ENCODE measurements at places on chromosomes 5 and 9.

DNA sequence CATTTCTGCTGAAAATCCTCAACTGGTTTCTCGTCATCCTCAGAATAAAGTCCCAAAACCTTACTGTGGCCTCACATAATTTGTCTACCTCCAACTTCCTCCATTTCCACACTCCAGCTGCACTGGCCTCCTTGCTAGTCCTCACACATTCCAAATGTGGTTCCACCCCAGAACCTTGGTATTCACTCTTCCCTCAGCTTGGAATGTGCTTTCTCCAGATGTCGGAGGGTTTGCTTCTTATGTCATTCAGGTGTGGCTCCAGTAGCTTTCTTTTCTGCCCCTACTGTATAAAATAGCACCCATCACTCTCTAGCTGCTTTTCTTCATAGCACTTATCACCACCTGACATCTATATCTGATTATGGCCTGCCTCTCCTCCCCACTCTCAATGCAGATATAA is 102.5 kb upstream of the IFNK start:
- DNase-seq, result no peak

DNA sequence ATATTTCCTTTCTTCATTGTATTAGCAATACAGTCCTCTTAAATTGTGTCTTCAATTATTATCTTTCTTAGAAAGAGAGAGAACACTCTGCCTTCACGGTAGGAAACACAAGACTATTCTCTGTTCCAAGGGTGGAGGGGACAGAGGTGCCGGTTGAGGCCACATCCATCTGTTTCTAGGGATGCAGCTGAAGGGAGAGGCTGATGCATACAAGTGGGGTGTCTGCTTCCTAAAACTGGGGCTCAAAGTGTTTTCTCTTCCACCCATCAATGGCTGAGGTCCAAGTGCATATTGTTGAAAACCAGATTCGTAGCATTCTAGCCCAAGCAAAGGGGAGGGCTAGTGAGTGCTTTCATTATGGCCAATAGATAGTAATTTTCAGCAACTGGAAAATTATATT is 9.5 kb downstream of the IRX2 start:
- no peak for DNase-seq

DNA sequence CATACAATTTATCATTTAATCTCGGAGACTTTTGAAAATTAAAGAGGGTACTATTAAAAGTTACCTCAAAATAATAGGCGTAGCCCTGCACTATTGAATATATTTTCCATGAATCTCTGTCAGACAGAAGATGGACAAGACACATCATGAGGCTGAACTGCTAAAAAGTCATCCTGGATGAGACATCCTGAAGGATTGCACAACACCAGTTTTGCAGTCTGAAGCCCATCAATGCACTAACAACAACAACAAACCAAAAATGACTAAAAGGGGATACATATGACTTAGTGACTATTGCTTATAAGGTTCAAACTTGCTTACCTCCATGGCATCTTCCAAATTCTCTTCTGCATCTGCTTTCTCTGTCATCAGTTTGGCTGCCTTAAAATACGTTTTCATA is 15.7 kb downstream of the LMBRD2 start:
- no peak for DNase-seq

GRCh38 chr5:178383919-178384815 is 151.6 kb upstream of the PHYKPL start:
- no peak for DNase-seq

GRCh38 chr9:127608104-127608966 is 3.7 kb upstream of the STXBP1 start:
- DNase-seq, result peak; percentile 79

DNA sequence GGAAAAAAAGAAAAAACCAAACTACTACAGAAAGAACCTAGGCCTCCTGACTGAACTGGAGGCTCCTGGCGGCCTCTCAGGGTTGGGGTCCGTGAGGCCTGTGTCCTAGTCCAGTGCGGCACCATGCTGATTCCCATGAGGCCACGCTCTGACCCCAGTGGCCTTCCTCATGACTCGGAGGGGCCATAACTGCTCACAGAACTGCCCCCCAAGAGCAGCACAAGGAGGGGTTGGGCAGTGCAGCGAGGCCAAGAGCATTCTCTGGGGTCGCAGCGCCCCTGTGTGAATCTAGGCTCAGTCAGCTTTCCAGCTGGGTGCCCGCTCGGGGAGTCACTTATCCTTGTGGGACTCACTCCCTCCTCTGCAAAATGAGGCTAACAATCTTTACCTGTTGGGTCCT is 79.3 kb upstream of the FBXW11 start:
- DNase-seq, result no peak

DNA sequence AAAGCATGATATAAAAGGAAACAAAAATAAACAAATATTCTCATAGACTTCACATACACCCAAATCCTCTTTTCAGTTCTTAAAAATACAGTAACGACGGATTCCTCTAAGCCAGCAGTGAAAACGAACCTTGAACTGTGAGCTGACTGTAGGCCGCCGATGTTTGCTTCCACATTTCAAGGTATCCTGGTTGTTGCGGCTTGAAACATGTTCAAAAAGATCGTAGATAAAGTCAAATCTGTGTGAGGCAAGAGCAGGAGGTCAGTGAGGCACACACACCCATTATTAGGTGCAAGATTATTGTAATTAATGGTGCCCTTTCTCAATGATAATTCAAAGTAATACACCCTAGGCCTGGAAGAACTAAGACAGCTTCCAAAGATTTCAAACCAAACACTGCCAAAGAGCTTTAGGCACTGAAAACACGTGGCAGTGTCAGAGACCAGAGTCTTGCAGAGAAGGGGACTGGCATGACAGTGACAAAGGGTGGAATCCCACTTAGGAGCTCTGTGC is 141.2 kb upstream of the RETREG1 start:
- no peak for DNase-seq

DNA sequence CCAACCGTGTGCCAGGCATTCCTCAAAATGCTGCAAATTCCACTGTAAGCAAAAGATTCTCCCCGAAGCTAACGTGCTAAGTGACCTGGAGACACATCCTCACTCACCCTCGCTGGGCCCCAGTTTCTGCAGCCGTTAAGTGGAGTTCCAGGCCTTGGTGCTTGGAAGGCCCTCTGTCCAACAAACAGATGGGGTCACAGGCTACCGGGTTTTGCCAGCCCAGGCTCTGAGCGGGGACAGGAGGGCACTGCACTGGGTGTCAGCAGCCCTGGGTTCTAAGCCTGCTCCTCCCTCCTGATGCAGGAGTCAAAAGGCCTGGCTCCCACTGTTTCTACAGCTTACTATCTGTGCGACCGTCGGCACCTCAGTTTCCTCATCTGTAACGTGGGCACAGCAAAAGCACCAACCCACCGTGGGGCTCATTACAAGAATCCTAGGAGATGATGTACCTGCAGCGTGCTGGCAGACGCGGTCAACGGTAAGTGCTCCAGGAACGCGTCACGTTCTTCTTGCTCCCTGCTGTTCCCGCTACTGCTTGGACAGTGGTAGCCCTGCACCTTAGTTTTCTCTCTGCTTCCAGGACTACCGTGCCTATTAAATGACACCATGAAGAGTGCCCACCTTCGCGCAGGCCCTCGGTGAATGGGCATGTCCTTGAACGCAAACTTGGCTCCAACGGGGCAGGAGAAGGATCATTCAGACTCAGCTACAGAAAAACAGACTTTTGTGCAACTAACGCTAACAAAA is 84.8 kb downstream of the ADAMTS2 start:
- peak; percentile 9 for DNase-seq

GRCh38 chr9:110344821-110345220 is 7.2 kb upstream of the TXNDC8 start:
- no peak for DNase-seq

Data from heart left ventricle (tissue), 16 donors.